Naive thymus-derived CD8-positive, alpha-beta T cell (primary cell): ENCODE measurements at places on chromosomes 11 and 22.

DNA sequence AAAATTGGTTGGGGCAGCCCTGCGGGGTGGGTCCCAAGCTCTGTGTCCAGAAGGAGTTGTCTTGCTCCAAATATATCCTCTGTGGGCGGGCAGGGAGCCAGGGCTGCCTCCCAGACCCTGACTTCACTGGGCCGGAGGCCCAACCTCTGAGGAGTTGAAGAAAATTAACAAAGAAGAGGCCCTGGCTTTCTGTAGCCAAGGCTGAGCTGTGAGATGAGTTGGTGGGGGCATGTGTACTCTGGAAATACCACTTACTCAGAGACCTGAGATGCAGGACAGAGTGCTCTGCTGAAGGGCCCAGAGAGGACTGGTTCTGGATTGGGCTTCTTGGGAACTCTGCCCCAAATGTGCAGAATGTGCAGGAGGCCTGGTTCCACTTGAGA lies 96.3 kb downstream of the SWAP70 start:
- H3K27me3 ChIP-seq, result no peaks in the 10 kb centered on the region
- H3K4me1 ChIP-seq, result peaks cover 13% of the 10 kb centered on the region

DNA sequence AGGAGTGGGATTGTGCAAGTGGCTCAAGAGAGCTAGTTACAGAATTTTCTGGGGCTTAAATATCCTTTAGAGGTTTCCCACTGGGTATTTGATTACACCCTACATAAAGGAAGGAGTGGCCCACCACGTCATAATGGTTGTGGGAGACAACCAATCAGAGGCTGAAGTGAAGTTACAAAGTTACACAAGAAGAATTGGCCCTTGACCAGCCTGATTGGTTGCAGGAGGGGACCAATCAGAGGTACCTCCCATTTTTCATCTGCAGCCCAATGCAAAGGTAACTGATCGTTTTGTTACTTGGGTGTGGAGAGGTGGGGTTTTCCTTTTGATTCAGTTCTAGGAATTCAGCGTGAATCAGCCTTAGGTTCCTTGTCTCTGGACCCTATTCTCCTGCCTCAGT lies 430.5 kb upstream of the FAT3 start:
- H3K36me3 ChIP-seq, result no peaks in the 10 kb centered on the region
- no peak for DNase-seq
- no peaks in the 10 kb centered on the region for H3K27me3 ChIP-seq
- no peak overlapping the region for H3K27ac ChIP-seq
- H3K4me3 ChIP-seq, result no peak overlapping the region
- H3K4me1 ChIP-seq, result no peaks in the 10 kb centered on the region

DNA sequence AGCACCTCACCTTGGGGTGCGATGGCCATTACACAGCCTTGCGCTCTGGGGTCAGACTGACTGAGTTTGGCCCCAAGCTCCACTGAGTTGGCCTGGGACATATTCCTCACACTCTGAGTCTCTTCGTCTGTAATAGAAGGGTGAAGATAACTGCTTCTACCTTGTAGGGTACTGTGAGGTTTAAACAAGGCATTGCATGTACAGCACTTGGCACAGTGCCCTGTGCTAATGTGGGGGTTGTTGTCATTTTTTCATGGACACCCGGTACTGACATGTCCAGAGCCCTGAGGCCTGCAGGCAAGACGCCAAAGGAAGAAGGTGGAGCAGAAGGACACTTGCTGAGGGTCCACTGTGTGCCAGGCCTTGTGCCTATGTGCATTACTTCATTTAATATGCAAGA lies 50.7 kb downstream of the OTOG start:
- peaks cover 3% of the 10 kb centered on the region for H3K27me3 ChIP-seq
- H3K4me1 ChIP-seq, result no peaks in the 10 kb centered on the region
- H3K4me3 ChIP-seq, result no peak overlapping the region
- DNase-seq, result no peak
- H3K27ac ChIP-seq, result no peak overlapping the region

GRCh38 chr22:37483050-37483449 lies 3.1 kb downstream of the MFNG start:
- H3K27me3 ChIP-seq, result no peaks in the 10 kb centered on the region
- H3K4me1 ChIP-seq, result peaks cover 43% of the 10 kb centered on the region
- peak overlapping the region; percentile 93 for H3K4me3 ChIP-seq
- peak overlapping the region; percentile 98 for H3K27ac ChIP-seq
- no peaks in the 10 kb centered on the region for H3K36me3 ChIP-seq

DNA sequence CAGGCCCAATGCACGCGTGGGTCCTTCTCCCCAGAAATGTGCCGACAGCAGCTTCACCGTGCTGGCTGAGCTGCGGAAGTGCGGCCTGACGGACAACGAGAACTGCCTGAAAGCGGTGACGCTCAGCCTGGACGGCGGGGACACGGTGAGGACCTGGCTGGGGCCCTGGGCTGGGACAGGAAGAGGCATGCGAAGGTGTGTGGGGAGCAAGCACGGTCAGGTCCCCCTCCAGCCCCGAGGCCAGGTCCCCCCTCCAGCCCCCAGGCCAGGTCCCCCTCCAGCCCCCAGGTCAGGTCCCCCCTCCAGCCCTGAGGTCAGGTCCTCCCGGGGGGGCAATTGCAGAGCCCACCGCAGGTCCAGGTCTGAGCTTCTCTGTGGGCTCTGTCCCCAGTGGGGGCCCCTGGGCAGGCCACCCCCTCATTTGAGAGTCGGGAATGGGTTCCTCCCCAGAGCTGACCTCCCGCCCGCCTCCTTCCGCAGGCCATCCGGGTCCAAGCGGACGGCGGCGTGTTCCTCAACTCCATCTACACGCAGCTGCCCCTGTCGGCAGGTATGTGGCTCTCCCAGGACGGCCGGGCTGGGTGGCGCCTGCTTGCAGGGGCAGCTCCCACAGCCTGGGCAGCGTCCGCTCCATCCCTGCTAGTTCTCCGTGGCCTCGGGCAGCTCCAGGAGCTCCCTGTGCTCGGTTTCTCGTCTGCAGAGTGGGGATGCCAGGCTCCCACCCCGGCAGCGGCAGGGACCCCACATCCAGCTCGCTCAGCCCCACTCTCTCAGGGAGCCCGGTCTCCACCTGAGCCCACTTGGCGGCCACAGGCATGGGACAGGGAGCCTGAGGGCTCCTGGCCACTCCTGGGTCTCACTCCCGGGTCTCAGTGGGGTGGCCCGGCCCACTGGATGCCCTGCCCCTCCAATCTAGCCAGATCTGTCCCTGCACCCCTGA lies 7.9 kb downstream of the MUC5B start:
- no peak overlapping the region for H3K4me3 ChIP-seq
- H3K4me1 ChIP-seq, result no peaks in the 10 kb centered on the region
- no peak for DNase-seq

- H3K4me3 ChIP-seq, result no peak overlapping the region
- H3K27ac ChIP-seq, result no peak overlapping the region
- DNase-seq, result no peak
- H3K27me3 ChIP-seq, result peaks cover 31% of the 10 kb centered on the region
- no peaks in the 10 kb centered on the region for H3K36me3 ChIP-seq
Observed at GRCh38 chr11:118142809-118143208, 9.8 kb downstream of the SCN4B start.

DNA sequence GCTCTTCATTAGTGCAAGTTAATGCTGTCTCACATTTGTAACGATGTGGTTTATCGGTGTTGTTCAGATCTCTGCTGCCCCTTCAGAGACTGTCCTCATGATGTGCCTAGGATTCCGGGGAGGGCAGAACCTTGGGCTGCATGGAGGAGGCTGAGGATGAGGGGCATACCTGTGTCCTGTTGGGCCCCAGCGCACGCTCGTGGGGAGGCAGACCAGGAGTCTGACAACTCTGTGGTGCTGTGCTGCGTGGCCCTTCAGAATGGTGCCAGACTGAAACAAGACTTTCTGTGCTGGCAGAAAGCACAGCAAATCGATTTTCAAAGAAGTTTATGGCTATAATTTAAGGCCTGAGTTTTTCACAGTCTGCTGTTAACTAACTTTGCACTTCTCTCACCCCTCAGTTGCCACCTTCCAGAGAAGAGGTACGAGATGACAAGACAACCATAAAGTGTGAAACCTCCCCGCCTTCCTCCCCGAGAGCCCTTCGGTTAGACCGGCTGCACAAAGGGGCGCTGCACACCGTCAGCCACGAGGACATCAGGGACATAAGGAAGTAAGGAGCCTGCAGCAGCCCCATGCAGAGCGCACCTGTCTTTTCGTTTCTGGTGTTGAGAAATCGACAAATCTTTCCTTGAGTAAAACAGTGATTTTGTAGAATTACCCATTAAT lies 44.3 kb upstream of the CTTN start:
- no peak overlapping the region for H3K4me3 ChIP-seq
- H3K27me3 ChIP-seq, result no peaks in the 10 kb centered on the region
- H3K36me3 ChIP-seq, result no peaks in the 10 kb centered on the region
- H3K4me1 ChIP-seq, result peaks cover 20% of the 10 kb centered on the region

- H3K4me3 ChIP-seq, result no peak overlapping the region
- no peak overlapping the region for H3K27ac ChIP-seq
- H3K4me1 ChIP-seq, result no peaks in the 10 kb centered on the region
- H3K36me3 ChIP-seq, result no peaks in the 10 kb centered on the region
- no peak for DNase-seq
Observed at GRCh38 chr11:104564921-104565582, 333.2 kb downstream of the CASP12 start.

DNA sequence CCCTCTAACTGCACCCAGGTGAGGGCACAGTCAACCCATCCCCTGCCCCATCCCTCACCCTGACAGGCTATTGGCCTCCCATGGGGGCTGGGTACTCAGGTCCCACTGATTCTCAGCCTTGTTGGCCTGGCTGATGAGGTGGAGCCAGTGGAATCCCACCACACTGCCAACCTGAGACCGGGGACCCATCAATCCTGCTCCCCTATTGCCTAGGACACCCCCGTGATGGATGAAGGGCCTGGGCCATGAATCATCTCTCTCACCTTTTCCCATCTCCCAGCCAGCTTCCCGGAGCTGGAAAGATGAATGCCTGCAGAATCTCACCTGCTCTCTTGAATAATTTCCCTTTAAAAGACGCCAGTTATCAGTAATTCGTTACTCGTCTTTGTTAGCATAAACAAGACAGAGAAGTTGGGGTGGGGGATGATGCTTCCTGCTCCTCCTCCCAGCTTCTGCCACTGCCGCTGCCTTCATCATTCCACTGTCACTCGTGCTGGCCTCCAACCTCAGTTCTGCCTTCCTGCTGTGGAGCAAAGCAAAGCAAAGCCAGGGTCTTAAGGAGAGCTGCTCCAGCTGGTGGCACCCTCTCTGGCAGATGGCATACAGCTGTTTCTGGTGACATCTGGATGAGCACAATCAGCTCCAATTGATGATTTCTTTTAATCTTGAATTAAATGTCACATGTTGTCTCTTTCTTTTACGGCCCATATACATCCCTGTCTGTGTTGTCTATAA lies 204.0 kb upstream of the NECTIN1 start:
- peaks cover 1% of the 10 kb centered on the region for H3K4me1 ChIP-seq
- DNase-seq, result no peak
- no peak overlapping the region for H3K27ac ChIP-seq
- H3K4me3 ChIP-seq, result no peak overlapping the region
- peaks cover 51% of the 10 kb centered on the region for H3K27me3 ChIP-seq
- H3K36me3 ChIP-seq, result no peaks in the 10 kb centered on the region

DNA sequence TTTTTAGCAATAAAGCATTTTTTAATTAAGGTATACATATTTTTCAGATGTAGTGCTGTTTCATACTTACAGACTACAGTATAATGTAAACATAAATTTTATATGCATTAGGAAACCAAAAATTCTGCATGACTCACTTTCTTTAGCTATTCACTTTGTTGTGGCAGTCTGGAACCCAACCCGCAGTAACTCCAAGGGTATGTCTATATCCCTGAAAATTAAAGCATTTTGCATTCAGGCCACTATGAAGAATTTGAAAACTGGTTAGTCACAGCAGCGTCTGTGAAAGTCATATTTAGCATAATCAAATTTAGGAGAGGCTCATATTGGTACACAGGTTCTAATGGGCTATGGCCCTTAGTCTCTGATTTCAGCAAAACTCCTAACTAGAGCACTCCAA lies 46.8 kb downstream of the BBOX1 start:
- H3K4me3 ChIP-seq, result no peak overlapping the region
- no peak overlapping the region for H3K27ac ChIP-seq
- H3K36me3 ChIP-seq, result no peaks in the 10 kb centered on the region

DNA sequence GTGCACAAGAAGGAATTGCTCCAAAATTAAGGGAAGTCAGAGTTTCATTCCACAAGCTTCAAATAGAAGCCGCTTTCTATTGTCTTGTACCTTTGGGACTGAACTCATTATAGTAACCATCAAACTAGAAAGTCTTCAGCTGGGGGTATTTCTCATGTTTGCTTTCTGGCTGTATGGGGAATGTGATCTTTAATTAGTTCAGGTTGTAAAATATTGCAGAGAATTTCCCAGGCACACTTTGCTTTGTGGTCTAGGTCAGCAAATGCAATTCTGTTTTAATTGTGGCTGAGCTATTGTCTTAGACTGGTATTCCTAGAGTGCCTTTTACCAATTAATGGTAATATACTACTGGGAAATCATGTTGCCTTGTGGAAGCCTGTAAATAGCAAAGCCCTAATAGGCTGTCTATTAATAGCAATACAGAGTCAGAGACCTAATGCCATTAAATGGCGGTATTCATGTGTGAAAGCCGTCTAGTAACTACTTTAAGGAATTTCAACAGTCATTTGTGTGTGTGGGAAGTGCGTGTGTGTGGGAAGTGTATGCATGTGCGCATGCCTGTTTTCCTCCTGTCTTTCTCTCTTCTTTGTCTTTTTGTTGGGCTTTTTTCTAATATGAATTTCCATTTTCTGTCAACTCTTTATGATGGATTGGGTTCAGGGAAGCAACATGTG lies 276.6 kb downstream of the FAT3 start:
- DNase-seq, result no peak
- no peaks in the 10 kb centered on the region for H3K36me3 ChIP-seq
- no peak overlapping the region for H3K4me3 ChIP-seq
- H3K27me3 ChIP-seq, result peaks cover under 1% of the 10 kb centered on the region

DNA sequence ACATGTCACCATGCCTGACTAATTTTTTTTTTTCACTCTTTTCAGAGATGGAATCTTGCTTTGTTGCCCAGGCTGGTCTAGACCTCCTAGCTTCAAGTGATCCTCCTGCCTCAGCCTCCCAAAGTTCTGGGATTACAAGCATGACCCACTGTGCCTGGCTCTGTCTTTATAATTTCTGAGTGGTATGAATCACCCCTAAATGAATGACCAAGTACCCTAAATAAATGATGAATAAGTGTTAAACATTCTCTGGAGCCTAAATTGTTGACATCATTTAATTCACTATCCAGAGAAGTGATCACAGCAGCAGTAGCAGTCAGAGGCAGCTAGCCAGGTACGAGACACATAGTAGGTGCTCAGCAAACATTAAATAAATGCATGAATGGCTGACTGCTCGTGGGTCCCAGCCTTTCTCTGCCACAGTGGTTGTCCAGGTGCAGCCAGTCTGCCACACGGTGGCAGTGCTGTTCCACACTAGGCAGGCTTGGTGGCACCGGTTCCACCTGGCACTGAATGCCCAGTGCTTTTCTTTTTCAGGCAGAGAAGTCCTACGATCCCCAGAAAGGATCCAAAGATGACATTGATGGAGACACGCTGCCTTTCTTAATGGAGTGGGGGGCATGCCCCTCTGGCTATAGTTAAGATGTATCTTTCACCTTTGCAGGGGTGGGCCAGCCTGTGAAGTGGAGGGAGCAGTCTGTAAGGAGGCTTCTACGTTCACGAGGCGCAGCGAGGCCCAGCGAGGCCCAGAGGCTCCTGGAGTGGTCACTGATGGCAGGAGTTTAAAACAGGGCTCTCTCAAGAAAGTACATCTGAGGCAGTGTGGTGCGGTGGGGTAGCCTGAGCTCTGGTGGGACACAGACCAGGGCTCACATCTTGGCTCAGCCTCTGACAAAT lies 8.7 kb upstream of the TTC12 start:
- no peaks in the 10 kb centered on the region for H3K4me1 ChIP-seq
- no peak overlapping the region for H3K27ac ChIP-seq
- H3K4me3 ChIP-seq, result no peak overlapping the region
- H3K36me3 ChIP-seq, result no peaks in the 10 kb centered on the region
- peak; percentile 57 for DNase-seq

GRCh38 chr11:33132510-33132909 lies 28.8 kb downstream of the CSTF3 start:
- no peak for DNase-seq
- H3K4me3 ChIP-seq, result no peak overlapping the region
- no peaks in the 10 kb centered on the region for H3K27me3 ChIP-seq
- peaks cover 1% of the 10 kb centered on the region for H3K4me1 ChIP-seq
